ENCODE measurements at places on chromosomes 11 and 22.
A peak's percentile ranks its signal among the peaks of the same experiment; 100 is the strongest.

GRCh38 chr11:125282596-125282914, 118.0 kb downstream of the PKNOX2 start:
- no peak for DNase-seq

DNA sequence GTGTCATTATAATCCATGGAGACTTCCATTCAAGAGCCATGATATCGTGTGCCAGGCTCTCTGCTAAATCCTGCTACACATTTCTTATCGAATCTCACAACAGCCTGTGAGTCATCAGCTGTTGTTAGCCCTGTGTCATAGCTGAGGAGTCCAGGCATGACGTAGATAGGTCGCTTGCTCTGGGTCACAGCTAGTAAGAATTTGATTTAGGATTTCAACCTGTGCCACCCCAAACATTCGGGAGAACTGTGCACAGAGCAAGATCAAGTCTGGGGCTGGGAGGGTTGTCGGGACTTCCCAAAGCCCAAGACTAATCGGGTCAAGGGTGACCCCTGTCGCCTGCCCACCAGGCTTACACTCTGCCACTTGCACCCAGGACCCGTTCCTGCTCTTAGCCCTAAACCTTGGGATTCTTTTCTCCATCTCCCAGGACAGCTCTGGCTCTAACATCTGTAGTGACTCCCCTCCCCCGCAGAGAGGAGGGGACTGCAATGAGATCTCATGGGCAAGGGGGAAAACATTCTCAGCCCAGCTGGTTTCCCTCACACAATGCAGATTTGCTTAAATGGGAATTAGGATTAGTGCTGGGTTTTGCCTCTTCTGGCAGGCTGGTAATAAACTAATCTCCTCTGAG, 34.3 kb downstream of the TSPAN18 start:
- DNase-seq: no peak

DNA sequence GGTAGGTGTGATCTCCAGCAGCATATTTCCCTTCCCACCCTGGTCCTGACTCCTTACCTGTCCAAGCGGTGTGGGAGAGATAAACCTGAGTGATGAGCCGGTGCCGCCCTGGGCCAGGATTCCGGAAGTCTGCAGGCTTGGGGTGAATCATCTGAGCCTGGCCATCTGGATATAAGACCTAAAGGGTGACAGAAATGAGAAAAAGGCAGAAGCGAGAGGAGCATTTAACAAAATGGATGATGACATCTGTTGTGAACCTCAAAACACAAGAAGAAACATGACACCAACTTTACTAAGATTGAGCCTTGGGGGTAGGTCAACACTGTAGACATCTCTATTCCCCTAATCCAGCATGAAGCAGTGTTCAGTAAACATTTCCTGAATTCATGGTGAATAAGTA, 62.8 kb downstream of the AAMDC start:
- no peak for DNase-seq

GRCh38 chr22:48511781-48512327, 1315.8 kb downstream of the BRD1 start:
- DNase-seq: no peak

DNA sequence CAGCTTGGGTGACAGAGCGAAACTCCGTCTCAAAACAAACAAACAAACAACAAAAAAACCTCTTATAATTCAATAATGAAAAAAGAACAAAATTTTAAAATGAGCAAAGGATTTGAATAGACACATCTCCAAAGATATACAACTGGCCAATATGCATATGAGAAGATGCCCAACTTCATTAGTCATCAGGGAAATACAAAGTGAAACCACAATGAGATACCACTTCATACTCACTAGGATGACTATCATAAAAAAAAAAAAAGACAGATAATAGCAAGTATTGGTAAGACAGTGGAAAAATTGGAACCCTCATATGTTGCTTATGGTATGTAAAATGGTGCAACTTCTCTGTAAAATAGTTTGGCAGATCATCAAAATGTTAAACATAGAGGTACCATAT, 28.7 kb upstream of the BARX2 start:
- no peak for DNase-seq

- no peak for DNase-seq
Measured at GRCh38 chr22:41347066-41347859, 34.5 kb upstream of the TEF start.

GRCh38 chr11:14908214-14908880, 16.3 kb upstream of the CYP2R1 start:
- no peak for DNase-seq

DNA sequence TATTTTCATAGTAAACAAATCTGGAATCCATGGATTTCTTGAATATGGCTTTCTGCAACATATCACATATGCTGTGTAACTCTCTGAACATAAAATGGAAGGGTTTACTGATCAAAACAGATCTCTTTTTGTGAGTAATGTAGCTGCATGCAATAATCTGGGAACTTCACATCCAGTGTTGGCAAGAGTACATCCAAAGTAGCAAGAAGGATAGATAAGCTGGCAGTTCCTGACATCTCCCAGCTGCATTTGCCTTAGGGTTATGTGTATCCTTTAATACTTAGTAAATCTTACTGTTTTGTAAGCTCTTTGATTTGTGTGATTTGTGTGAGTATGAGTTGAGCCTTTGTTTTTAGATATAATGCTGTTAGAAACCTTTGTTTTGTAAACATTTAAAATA, 280.4 kb upstream of the CNTN5 start:
- no peak for DNase-seq

DNA sequence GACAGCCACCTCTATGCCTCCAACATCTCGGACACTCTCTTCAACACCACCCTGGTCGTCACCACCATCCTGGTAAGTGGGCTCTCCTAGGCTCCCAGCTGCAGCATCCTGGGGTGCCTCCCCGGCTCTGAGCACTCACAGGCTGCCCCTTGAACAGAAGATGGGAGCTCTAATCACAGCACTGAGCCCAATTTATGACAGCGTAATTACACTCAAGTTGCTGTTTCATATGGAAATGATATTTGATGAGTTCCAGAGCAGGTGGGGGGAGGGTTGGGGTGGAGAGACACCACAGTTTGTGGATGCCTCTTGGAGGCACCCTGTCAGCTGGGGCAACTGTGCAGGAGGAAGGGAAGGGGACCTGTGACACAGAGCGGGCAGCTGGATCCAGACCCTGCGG, 125.3 kb upstream of the TBCEL start:
- DNase-seq: no peak

GRCh38 chr11:2136209-2136951, 2.8 kb downstream of the IGF2 start:
- DNase-seq: no peak

- no peak for DNase-seq
Measured at GRCh38 chr11:114065094-114065493, 5.6 kb downstream of the ZBTB16 start.

- no peak for DNase-seq
Measured at GRCh38 chr11:127996825-127997224, 590.5 kb downstream of the ETS1 start.

DNA sequence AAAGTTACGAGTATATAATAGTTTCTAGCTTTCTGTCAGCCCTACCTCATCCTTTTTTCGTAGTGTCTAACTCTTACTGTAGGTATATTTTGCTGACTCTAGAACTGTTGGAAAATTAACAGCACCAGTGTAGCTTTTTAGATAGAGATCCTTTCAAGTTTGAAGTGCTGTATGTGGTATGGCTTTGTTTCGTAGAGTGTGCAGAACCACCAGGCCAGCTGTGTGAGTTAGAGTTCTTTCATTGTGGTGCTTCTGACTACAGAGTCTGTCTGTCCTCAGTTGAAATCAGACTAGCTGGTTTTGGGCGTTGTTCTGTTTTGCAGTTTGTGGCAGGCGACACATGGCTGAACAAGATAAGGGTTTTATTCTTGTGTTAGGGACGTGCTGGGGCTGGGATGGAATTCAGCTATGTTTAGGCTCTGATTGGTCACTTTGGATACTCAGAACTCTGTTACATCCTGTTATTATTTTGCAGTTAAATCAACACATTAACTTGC, 3.2 kb downstream of the ARHGEF12 start:
- no peak for DNase-seq

DNA sequence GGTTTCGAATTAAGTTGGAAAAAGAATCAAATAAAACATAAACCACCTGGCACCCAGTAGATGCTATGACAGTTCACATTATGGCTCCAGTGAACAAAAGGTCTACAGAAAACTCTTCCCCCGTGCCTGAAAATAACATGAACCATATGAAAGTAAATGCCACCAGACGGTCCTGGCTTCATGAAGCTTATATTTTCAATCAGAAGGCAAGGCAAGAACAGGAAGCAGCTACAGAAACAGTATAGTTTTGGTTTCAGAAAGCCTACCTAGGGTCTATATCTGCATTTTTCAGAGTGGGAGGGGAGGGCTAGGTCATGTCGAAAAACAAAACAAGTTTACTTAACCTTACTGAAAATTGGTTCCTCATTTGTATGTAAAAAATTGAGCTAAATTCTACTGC, 9.8 kb downstream of the RAB30 start:
- no peak for DNase-seq

DNA sequence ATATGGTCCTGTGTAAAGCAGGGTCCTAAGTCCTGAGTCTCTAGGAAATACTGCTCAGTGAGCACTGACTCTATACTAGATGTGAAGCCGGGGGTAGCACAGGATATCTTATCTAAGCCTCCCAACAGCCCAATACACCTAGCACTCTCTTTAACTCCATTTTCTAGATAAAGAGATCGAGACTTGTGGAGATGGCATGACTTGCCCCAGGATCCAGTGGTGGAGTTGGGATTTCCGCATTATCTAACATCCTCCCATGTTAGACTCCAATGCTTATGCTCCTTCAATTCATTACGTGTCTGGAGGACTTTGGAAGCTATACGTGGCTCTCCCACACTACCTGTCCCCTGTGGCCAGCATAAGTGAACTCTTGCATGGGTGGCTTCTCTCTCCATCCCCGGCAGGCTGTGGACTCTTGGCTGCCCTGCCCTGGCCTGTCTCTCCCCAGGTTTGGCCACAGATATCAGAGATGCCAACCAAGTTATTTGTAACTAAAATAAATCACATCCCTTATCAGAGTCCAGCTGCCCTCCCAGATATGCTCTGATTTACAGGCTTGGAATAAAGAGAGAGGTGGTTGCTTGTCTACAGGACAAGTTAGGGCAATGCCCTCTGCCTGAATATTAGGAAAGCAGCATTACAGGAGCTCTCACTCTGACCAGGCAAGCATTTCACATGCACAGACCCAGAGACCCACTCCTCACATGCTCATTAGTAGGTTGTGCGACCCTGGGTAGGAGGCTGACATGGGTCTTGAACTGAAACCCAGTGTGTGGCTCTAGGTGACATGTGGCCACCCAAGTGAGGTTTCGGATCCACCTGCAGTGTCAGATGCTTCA, 4.5 kb downstream of the CD44 start:
- no peak for DNase-seq

DNA sequence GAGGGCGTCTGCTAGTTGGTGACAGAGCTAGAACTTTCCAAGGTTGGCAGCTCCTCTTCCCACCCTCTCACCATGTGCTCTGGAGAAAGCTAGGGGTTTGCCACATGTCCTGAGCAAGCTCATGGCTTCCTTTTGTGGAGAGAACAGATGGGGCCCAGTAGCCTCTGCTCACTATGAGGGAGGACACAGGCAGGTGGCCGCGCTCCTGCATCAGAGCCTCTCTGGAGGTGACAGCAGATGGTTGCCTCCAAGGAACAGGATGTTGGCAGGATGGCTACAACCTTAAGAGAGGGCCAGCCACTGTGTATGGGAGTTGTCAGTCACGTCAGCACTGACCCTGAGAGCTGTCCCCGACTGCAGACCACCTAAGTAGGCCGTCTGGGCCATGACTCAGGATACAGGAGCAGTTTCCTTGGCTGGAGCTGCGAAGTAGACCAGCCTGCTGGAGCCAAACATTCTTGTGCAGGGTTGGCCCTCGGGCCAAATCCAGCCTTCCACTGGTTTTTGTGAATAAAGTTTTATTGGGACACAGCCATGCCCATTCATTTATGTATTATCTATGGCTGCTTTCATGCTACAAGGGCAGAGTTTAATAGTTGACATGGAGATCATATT, 28.0 kb downstream of the SGSM1 start:
- no peak for DNase-seq

DNA sequence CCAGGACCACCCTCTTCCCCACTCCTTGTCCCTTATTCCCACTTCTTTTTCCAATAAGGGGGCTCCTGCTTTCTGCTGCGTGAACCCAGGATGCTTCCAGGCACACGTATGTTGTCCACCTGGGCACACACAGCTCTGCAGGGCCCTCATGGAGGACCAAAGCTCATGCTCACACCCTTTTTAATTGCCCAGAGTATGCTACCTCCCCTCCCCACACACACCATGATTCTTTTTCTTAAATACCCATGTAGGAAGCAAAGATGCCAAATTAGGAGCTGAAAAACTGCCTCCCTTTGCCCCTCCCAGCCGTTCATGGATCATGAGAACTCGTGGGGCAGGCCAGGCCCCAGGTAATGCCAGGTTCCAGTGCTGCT, 5.1 kb downstream of the NECTIN1 start:
- DNase-seq: no peak

DNA sequence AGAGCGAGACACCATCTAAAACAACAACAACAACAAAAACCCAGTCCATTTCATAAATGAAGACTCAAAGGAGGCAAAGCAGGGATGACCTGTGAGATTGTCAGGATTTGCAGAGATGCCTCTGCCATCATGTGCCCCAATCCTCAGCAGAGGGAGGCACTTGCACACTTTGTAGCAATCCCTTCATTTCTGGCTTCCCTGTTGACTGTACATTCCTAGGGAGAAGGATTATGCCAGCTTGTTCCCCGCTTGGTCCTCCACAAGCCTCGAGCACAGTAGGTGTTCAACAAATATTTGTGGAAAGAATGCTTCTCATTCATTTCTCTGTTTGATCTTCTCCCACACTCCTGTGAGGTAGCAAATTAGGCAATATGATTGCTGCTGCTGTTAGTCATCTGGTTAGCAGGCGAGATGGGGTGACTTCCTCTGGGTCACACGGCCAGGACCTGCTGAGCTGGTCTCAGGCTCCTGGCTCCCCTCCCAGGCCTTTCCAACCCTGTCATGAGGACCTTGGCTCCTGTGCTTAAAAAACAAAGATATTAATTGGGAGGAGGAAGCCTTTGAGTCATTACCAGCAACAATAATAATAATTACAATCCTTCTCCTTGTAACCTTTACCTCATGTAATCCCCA, 34.1 kb downstream of the LIF start:
- peak; percentile 37 for DNase-seq

GRCh38 chr11:66593650-66594049, 665 bp downstream of the CCS start:
- no peak for DNase-seq

DNA sequence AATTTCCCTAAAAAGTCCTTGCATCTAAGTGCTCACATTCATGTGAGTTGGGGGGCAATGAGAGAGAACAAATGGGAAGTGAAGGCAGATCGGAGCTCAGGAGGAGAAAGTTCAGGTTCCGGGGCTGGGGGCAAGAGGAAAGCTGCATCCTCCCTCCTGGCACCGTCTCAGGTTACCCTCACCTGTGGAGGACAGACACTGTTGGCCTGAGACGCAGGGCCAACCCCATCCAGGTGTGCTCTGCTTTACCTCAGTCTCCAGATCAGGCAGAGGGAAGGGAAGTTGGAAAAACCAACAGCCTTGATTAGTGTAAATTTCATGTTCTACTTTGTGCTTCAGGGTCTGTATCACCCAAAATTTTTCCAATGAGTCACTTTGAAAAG, 146.9 kb downstream of the TRIM29 start:
- DNase-seq: no peak

GRCh38 chr11:130144861-130145281, 14.7 kb upstream of the ST14 start:
- no peak for DNase-seq

- DNase-seq: no peak
Measured at GRCh38 chr11:122642472-122642922, 13.0 kb upstream of the UBASH3B start.

- no peak for DNase-seq
Measured at GRCh38 chr11:77375107-77375506, 73.6 kb upstream of the GDPD4 start.

GRCh38 chr11:68160100-68160695, 39.0 kb upstream of the CHKA start:
- no peak for DNase-seq

All from stimulated activated naive CD8-positive, alpha-beta T cell treated with anti-CD3 and anti-CD28 coated beads, Interleukin-15, Interleukin-2, amounts not matched to agents 100 U/mL and 50 U/mL, for 24 hours (primary cell).